ENCODE measurements at places on chromosomes 16 and 17.
A peak's percentile ranks its signal among the peaks of the same experiment; 100 is the strongest.

- DNase-seq = no peak
Measured at GRCh38 chr17:34913001-34913400, 48.3 kb downstream of the CCT6B start.

DNA sequence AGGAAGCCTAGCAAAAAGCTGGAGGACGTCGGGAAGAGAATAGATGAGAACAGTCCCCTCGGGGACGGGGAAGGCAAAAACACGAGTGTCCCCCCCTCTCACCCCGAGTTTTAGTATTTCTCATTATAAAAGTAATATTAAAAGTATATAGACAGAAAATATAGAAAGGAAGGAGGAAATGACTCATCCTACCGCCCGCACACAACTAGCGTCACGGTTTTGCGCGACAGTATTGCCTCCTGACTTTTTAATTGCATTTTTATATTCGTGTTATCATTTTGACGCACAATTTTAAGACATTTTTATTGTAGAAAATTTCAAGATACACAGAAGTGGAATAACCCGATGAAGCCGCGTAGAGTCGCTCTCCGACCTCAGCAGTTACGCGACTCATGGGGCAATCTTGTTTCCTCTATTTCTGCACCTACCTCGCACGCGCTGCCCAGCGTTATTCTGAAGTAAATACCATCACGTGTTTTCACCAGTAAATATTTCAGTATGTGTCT is 652 bp upstream of the SLC25A19 start:
- peak; percentile 59 for DNase-seq

DNA sequence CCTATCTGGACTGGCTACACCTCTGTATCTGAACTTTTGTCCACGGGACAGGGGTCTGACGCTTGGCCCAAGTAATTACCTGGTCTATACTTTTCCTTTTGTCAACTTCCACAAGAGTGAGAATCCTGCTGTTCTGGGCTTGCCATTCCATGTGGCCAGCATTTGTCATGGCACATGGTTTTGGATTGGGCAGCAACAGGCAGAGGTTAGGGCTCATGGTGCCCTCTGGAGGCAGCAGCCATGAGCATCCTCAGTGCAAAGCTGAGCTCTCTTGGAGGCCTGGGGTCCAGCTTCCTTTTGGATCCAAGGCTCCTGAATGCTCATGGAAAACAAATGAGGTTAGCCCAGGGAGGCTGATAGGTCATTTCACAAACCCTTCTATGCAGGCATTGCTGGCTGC is 7.5 kb upstream of the EDC4 start:
- peak; percentile 38 for DNase-seq

- DNase-seq = no peak
Measured at GRCh38 chr17:56744721-56745120, 89.0 kb downstream of the C17orf67 start.

- DNase-seq = no peak
Measured at GRCh38 chr16:60438894-60439293, 1597.3 kb downstream of the CDH8 start.

DNA sequence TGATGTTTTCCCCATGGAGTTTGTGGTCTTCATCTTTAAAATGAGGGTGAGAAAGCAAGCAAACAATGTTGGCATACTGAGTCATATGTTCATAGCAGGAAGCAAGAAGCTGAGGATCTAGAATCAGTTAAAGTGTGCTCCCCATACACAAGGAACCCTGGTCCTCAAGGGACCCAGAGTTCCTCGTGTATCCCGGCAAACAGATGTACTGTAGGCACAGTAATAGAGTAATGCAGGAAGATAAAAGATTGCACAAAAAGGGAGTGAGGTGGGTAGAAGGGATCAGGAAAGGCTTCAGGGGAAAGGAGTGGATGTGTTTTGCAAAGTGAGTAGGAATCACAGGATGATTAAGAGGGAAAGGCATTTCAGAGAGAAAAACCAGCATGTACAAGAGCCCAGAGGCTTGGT is 412.3 kb upstream of the CDH11 start:
- no peak for DNase-seq

DNA sequence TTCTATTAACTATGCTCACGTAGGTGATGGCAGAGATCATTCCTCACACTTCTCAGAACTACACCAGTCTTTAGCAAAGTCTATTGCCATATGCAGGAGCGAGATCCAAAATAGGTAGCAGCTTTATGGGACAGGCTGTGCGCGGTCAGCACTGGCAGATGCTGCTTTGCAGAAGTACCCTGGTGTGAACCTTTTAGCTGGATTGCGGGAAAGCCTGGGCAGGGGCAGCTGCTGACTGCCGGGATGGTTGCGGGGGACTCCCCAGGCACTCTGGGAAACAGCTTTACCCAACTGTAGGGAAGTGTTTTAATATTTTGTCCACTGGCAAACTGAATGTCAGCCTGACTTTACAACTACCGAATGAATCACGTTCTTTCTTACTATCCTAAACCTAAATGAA is 251.3 kb downstream of the HS3ST3A1 start:
- no peak for DNase-seq

DNA sequence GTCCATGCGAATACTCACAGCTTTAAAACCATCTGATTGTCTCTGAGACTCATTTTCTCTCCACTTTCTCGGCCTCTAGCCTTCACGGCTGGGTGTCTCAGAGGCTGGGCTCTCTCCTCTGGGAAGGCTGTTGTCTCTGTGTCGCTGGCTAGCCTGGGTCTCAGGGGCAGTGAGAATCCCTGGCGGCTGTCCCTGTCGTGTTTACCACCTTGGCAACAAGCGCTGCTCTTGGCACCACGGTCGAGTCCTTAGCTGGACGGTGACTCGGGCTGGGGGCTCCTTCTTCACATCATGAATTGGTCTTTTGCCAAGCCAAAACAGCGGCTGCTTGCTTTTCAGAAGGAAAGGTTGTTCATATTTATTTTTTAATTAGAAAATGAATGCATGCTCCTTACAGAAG is 81.1 kb downstream of the MSI2 start:
- no peak for DNase-seq

DNA sequence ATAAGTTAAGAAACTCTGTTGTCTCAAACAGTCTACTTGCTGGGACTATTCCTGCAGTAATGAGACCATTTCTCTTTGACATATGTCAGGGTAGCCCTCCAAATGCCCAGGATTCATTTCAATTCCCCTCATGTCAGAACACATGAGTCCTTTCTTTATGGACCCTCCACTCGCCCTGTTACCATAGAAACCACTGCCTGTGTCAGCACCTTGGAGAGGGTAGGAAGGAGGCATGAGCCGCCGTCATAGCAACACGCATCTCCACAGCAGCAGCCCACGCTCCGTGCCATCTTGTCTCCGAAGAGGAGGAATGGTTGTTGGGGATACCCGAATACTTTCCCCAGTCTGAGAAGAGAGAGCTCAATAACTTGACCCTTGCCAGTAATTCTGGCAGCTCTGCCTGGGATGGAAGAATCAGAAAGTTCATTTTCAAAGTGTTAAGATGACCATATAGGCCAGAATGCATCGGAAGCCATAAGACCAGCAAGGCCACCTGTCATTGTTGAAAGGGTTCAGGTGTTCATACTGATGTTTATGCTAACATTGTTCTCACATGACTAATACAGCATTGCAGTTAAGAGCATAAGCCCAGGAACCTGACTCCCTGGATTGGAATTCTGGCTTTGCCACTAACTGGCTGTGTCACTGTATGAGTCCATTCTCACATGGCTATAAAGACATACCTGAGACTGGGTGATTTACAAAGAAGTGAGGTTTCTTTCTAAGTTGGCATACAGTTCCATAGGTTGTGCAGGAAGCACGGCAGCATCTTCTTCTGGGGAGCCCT is 141.3 kb downstream of the ABCC12 start:
- no peak for DNase-seq

DNA sequence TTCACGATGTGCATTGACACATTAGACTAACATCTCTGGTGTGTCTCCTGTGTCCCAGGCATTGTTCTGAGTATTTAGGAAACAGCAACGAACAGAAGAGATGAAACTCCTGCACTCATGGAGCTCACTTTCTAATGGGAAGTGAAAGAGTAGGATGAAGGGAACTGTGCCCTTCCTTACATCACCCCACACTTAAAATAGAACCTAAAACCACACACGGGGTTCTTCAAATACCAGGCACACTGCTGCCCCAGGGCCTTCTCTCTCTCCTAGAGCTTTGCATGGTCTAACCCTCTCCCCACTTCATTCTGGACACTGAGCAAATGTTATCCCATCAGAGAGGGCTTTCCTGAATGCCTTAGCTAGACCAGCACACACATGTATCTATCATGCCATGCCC is 33.7 kb downstream of the TRIM25 start:
- no peak for DNase-seq

GRCh38 chr16:28528463-28528867 is 10.3 kb downstream of the NUPR1 start:
- no peak for DNase-seq

All from GM03348 (cell line).